HS-27A (cell line): ENCODE measurements at places on chromosomes 6 and 20.

DNA sequence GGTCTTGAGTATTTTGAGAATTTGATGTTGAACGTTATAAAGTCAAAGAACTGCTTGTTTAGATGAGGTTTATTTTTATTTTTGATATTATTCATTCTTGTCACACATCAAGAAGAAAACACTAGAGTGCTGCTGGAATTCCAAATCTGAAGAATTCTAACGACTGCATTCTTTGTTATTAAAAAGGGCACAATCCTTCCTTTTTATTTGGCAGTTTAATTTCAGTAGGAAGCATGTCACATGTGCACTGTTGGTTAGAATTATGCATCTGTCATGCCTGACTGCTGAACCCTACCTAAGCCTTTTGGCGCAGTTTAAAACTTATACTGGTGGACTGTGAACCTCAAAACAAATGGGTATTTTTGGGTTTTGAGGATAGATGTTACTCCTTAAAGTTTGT lies 4.0 kb downstream of the ID4 start:
- no peak for DNase-seq

DNA sequence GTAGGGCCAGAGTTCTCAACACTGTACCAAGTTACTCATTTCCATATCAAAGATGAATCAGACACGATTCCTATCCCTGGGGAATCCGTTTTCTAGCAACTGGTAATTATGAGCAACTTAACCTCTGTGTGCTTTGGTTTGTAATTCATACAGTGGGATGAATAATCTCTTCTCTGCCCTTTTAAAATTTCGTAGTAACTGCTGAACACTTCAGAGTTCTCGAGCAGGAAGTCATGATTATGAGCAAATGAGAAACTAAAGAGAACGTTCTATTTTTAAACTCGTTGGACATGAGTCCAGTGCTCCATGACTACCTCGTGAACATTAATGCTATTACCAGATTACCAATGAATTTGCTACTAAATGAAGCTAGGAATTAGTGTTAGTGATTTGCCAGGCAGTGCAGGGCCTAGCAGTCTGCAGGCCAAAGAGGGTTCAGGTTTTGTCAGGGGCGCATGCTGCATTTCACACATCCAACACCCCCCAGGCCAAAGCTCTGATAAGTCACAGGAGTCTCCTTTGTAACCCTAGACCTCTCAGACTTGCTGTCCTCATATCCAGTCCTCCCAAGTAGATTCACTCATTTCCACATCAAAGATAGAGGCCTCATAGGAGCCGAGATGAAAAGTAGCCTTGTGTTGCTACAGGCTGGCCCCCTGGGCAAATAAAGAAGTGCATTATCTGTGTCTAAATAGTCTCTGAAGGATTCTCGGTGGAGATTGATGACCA lies 45.8 kb upstream of the VSTM2L start:
- DNase-seq: no peak

DNA sequence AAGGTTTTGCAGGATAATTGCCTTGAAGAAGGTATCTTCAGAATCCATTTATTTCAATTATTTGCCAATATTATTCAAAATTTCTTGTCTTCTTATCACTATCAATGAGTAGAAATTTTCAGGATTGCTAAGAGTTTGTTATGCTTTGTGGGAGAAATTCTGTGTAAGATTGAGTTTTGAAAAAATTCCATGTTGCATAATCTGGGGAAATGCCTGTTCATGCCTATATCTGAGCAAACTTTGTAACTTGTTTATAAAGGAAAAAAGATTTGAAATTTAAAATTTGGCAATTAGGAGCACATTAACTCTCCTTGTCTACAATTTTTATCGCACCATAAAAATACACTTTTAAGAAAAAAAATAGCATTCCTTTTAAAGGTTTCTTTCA lies 39.8 kb upstream of the EDN1 start:
- no peak for DNase-seq

- DNase-seq: no peak
Observed at GRCh38 chr6:170360476-170360875, 53.9 kb downstream of the FAM120B start.

DNA sequence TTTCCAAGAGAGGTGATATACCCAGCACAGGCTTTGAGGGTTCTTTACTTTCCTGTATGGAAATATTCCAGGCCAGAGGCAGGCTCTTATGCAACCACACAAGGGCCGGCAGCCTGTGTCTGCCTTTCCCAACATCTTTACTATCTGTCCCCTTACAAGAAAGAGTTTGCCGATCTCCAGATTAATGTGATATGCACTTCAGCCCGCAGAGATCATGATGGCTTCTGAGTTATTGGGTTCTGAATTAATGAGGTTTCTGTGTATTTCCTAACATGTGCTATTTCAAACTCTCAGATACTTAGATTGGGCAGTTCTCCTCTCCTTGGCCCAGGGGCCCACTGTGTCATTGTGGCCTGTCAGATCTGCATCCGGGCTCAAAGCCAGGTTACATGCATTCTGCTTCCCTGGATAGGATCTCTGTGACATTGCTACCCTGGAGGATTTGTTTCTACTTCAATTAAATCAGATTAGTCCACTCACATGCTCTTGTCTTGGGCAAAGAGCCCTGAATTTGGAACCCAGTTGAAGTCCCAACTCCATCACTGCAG lies 56.6 kb downstream of the TGM2 start:
- DNase-seq: no peak

DNA sequence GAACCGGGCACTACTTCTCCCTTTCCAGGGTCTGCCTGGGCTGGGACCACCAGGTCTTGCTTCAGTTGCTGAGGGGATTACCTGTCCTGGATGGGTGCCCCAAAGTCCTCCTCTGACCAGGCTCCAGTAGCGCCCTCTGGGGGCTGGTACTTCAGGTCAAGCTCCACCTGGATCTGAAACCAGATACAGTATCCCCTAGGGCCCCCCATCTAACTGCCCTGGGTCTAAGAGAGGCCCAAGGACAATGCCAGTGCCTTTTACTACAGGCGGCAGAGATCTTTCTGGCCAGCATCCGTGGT lies 11.2 kb upstream of the SPAG4 start:
- no peak for DNase-seq

GRCh38 chr20:25285091-25285647 lies 37.3 kb downstream of the PYGB start:
- DNase-seq: no peak

DNA sequence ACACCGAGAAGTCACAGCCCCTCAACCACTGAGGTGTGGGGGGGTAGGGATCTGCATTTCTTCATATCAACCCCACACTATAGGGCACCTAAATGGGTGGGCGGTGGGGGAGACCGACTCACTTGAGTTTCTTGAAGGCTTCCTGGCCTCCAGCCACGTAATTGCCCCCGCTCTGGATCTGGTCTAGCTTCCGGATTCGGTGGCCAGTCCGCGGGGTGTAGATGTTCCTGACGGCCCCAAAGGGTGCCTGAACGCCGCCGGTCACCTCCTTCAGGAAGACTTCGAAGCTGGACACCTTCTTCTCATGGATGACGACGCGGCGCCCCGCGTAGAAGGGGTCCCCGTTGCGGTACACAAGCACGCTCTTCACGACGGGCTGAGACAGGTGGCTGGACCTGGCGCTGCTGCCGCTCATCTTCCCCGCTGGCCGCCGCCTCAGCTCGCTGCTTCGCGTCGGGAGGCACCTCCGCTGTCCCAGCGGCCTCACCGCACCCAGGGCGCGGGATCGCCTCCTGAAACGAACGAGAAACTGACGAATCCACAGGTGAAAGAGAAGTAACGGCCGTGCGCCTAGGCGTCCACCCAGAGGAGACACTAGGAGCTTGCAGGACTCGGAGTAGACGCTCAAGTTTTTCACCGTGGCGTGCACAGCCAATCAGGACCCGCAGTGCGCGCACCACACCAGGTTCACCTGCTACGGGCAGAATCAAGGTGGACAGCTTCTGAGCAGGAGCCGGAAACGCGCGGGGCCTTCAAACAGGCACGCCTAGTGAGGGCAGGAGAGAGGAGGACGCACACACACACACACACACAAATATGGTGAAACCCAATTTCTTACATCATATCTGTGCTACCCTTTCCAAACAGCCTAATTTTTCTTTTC lies at the start of gene DCDC2:
DCDC2 (minus strand) TSS at position 724 of the 883 bp plus-strand sequence; CDS start at position 415, 309 bp downstream.
- no peak for DNase-seq

GRCh38 chr20:64140061-64140931 lies 24.0 kb upstream of the MYT1 start:
- no peak for DNase-seq

GRCh38 chr6:131549811-131550210 lies 23.2 kb upstream of the ARG1 start:
- no peak for DNase-seq

DNA sequence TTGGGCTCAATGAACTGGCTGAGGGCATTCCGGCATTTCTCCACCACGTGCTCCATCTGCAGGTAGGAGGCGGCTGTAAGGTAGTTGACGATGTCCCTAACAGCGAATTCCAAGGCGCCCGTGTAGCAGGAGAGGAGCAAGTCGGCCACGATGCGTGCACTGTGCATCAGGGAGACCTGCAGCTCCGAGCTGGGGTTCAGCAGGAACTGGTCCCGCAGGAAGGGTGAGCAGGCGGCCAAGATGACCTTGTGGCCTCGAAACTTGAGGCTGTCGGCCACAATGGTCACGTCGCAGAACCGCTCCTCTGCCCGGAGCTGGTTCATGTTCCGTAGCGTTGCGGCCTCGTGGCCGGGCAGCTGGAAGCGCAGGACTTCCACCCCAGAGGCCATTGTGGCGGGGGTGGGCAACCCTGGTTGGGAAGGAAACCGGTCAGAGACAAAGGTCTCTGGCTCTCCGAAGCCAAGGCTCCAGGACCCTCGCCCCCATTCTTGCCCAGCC lies 920 bp downstream of the ZBTB12 start:
- no peak for DNase-seq

- no peak for DNase-seq
Observed at GRCh38 chr20:32609111-32609773, 24.1 kb upstream of the NOL4L start.

- no peak for DNase-seq
Observed at GRCh38 chr6:165146456-165146855, 162.9 kb downstream of the C6orf118 start.

DNA sequence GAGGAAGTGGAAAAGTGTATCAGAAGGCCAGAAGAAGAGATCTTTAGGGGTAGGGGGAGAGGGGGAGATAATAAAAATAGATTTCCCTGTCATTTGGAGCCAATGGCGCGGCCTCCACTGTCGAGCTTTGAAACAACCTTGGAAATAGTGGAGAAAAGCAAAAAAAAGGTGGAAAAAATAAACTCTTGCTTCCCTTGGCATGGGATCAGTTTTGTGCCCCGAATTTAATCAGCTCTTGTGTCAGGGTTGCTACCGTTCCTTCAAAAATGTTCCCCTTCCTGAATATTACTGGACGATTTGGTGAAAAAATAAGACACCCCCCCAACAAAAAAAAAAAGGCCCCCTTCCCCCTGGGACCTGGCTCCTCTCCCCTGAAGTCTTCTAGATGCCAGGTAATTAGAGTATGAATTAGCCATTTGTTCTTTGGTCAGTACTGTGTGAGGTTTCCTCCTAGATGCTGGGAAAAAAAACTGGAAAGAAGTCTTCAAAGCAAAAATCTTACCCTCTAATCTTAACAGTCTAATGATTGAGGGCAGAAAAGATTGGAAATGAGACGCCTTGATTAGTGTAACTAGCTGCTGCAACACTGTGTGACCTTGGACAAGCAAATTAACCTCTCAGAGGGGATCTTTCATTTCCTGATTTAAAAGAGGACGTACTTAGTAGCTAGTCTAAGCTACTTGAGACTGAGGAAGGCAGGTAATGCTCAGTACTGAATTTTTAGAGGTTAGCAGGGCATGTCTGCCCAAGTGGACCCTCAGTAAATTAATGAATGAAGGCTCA lies 872 bp upstream of the RBM39 start:
- no peak for DNase-seq

DNA sequence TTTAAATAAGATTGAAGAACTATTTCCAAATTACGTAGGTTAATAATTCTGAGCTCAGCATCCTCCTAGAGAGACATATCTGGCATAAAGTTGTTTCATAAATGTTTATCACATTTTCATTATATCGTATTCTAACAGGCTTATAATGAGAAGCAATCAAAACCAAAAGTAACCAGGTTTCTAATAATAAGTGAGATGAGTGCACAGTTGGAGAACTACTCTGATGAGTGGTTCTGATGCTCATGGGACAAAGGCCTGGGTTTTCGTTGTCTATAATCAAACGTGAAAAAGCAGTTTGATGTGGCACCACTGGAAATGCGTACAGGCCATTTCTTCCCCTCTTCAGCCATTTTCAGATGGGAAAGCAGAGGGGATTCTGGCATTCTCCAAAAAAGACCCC lies 4.7 kb upstream of the SERPINB6 start:
- DNase-seq: no peak

DNA sequence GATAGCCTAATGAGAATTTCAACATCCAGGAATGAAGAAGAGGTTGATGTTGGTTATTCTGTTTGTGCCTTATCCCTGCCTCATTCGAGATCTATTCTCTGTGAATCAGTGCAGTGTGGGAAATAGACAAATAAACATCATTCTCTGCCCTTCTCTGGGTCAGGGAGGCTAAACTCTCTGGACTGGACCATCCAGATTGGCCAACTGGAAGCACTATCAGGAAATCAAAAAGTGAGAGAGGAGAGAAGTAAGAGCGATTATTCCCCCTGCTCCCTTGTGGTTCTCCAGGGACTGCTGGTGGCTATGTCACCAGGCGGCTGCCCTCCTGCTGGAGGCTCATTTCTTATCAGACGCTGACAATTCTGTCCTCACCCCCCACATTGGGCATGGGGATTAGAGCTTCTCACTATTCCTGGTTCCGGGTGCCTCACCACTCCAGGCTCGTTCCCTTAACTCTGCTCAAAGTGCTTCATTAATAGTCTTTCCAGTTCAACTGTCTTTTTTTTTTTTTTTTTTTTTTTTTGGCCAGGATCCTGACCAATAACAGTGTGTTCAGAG lies 201.7 kb upstream of the RREB1 start:
- DNase-seq: no peak

- DNase-seq: no peak
Observed at GRCh38 chr20:63248835-63249591, 5.2 kb downstream of the NKAIN4 start.

- DNase-seq: no peak
Observed at GRCh38 chr6:54102238-54102637, 9.0 kb upstream of the MLIP start.

GRCh38 chr20:39849664-39850063 lies 839.4 kb downstream of the MAFB start:
- no peak for DNase-seq

DNA sequence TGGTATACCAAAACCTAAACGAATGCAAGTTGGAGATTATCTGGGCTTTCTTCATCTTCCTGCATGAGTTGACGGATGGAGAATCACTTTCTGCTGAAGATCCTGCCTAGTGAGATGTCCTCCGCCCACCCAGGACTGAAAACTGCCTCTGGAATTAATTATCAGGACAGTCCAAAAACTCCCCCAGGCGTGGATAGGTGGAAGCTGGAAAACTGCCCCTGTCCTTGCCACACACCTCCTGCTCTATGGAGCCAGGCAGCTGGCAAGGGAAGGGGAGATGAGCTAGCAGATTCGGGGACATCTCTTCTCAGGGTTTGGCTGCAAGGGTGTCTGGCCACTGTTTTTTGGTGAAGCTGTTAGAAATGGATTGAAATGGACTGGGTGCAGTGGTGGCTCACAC lies 89.3 kb upstream of the ZNFX1 start:
- DNase-seq: no peak

DNA sequence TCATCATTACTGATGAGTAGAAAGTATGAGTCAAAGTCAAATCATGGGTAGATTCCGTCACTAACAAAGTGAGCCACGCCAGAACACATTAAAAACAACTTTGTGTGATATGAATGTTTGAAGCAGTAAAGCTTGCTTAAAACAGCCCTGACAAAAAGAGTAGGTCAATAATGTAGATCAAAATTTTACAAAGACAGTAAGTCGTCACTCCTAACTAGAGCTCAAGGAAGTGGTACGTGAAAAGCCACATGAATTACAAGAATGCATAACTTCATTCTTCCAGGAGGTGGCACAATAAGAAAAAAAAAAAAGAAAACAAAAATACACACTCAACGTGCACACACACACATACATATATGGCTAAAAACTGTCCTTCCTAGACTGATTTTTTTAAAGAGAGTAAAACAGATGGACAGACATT lies 69.9 kb downstream of the HACE1 start:
- DNase-seq: peak; percentile 31
